Thyroid gland (tissue), 4 donors: ENCODE measurements at places on chromosomes 5 and 9.

GRCh38 chr5:2375291-2375690 lies 376.2 kb downstream of the IRX2 start:
- no peak for DNase-seq

DNA sequence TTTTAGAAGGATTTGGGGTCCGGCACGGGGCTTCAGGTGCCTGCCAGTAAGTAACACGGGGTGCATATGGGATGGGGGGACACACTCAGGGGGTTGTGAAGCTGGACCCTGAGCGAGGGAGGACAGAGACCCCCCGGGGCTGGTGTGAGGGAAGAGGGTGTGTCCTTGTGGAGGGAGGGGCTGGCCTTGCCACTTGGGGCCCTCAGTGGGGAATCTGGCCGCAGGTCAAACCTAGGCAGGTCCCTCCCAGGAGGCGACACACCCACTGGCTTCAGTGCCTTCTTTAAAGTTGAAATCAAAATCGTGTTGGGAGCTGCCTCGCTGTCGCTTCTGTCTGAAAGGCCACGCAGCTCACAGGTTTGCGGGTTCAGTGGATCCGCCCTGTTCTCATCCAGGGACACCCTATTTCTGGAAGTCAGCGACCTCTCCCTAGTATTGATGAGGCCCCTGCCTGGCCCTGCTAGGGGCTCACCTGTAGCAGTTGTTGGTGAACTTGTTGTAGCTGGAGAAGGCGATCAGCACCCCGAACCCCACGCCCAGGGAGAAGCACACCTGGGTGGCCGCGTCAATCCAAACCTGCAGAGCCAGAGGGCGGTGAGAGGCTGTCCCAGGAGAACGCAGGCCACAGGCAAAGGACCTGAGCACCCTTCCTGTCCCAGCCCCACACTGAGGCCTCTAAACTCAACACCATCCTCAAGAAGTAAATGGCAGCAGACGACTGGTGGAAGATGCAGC lies 29.4 kb downstream of the SLC6A3 start:
- DNase-seq = no peak

DNA sequence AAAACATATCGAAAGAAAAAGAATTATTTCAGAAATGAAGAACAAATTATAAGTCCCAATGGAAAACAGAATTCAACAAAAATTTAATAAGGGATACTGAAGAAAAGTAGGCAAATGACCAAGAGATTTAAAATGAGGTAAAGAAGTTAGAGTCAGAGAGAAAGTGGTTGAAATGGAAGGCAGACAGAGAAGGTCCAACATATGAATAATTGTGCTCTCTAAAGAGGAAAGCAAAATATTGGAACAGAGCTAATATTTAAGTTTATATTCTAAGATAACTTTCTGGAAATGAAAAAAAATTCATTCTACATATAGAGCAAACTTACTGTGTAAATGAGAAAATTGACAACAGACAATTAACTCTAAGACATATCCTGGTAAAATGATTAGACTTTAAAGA lies 94.1 kb downstream of the PTCH1 start:
- DNase-seq = no peak

GRCh38 chr9:75713335-75713734 lies 177.1 kb upstream of the PCSK5 start:
- DNase-seq = no peak

GRCh38 chr9:103721056-103721455 lies 373.1 kb upstream of the SMC2 start:
- DNase-seq = no peak

DNA sequence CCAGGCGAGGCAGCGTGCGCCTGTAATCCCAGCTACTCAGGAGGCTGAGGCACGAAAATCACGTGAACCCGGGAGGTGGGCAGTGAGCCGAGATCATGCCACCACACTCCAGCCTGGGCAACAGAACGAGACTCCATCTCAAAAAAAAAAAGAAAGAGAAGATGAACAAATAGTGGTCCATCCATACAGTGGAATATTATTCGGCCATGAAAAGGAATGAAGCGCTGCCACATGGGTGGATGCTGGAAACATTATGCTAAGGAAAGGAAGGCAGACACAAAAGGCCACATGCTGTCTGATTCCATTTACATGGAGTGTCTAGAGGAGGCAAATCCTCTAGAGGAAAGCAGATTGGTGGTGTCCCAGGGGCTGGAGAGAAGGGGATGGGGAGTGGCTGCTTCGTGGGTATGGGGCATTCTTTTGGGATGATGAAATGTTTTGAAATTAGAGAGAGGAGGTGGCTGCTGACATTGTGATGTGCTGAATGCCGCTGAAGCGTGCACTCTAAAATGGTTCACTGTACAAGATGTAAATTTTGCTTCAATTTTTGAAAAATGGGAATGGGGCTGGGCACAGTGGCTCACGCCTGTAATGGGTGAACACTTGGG lies 17.0 kb downstream of the PLPP7 start:
- no peak for DNase-seq

DNA sequence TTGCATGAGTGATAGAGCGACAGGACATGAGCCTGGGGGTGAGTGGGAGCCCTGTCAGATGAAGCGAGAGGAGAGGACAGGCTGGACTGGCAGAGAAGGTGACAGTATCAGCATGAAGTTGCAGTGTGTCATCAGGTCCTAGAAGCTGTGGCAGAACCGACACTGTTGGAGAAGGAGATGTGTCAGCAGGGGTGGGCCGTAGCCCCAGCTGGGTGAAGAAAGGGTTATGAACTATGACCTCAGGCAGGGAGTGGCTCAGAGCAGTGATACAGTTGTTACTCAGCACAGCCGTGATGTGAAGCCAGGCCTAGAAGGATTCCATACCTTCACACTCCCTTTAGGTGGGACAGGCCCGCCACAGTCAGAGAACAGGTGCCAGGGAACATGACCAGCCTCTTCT lies 7.6 kb downstream of the PCYOX1L start:
- DNase-seq = no peak

DNA sequence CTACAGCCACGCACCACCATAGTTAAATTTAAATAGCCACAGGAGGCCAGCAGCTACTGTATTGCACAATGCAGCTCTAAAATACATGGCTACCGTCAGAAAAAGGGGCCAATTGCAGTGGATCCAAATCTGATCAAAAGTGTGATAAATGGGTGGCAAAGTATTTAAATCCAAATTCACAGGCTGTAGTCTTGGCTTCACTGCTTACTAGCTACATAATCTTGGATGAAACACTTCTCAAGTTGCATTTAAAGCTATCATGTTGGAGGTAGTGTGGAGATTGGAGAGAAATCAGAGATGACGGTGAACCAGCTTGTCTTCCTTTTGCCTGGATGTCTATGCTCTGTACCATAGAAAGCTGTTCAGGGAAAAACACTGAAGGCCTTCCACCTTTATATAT lies 24.0 kb upstream of the SLC44A1 start:
- no peak for DNase-seq

GRCh38 chr5:168908207-168908606 lies 329.0 kb upstream of the PANK3 start:
- no peak for DNase-seq

- no peak for DNase-seq
Observed at GRCh38 chr5:12284604-12285003, 380.4 kb upstream of the CTNND2 start.

DNA sequence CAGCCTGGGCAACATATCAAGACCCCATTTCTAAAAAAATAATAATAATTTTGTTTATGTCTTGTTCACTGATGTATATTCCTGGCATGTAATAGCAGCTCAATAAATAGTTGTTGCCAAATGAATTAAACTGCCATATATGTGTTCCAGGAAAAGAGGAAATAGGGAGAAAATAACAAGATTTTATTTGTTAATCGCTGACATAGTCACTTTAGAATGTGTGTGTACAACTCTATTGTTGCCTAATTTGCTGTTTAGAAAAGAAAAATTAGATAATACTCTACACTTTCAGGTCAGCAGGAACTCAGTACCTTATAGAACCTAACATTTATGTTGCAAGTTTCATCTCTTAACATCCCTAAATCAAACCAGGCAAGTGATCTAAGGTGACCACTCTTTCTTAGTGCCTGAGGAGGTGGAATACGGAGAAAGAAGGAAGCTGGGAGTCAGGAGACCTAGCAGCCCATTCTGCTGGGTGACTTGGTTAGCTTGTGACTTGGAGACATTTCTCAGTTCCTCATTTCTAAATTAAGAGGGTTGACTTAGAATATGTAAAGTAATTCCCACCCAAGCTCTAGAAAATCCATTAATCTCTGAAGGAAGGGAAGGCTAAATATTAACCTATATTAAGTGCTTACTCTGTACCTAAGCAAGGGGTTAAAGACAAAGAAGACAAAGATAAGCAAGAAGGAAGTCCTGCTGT lies 110.3 kb upstream of the IQGAP2 start:
- no peak for DNase-seq

DNA sequence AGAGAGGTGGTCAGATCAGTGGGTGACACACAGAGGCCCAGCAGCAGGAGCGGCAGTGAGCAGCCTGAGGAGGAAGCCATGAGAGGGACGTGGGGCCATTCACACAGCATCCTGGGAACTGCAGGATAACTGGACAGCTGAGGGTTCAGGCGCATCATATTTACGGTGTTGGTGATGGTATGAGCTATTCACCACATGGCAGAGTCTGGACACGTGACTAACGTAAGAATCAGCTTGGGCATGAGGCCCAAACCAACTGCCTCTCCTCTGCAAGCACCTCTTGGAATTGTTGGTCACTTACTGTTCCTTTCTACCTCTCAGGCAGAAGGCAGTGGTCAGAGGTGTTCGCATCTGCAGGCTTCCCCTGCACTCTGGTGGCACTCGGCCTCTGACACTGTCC lies 141.1 kb downstream of the ENTREP1 start:
- DNase-seq = no peak

GRCh38 chr9:7338586-7339281 lies 460.8 kb downstream of the DMAC1 start:
- no peak for DNase-seq

DNA sequence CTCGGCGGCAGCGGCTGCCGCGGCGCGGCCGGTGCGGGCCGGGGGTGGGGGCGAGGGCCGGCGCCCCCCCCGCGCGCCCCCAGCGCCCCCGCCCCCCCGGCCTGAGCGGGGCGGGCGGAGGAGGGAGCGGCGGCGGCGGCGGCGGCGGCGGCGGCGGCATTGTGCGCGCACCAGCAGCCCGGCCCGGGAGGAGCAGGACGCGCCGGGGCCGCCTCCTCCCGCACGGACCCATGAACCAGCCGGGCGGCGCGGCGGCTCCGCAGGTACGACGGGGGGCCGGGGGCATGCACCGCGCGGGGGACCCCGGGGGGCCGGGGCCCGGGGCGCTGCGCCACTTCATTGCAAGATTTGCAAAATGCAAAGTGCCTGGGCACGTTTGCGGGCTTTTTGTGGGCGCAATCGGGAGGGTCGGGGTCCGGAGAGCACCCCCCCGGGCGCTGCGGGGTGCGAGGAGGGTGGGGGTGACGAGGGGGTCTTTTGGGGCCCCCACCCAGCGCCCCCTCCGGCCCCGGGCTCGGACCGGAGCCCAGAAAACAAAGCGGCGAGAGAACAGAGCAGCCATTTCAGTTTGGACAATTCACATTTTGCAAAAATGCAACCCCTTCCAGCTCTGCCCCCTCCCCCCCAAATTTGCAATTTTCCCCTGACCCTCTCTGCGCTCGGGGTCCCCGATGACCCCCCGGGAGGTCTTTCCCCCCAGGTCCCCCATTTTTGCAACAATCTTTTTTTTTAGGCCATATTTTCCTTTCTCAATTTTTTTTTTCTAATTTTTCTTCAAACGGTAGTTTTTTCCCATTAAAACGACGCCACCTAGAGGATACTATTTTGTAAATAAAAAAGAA lies at the start of gene ZNF618:
TSS of gene ZNF618 (plus strand) at position 159 of the 842 bp plus-strand sequence. CDS start at position 231, 72 bp downstream.
- peak; percentile 37 for DNase-seq

GRCh38 chr9:97970165-97970564 lies 13.0 kb upstream of the ANP32B start:
- no peak for DNase-seq

GRCh38 chr9:109775516-109775915 lies 4.5 kb upstream of the PALM2AKAP2 start:
- no peak for DNase-seq

DNA sequence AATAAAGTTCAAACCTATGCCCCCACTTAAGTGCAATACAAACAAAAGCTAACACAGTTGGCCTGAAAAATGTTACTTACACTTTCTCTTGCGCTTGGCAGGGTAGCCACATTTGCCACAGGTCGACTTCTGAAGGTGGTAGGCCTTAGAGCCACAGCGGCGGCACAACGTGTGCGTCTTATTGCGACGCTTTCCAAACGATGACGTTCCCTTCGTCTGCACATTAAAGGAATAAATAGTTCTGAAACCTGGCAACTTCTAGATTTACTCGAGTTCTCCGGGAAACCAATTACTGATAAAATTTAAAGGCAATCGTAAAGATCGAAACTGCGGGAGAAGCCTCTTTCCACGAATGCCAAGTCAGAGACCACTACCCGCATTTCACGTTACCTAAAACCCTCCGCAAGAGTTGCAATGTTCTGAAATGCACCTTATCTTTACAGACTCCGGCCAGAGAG lies 602 bp downstream of the RPL37 start:
- DNase-seq = peak; percentile 25

DNA sequence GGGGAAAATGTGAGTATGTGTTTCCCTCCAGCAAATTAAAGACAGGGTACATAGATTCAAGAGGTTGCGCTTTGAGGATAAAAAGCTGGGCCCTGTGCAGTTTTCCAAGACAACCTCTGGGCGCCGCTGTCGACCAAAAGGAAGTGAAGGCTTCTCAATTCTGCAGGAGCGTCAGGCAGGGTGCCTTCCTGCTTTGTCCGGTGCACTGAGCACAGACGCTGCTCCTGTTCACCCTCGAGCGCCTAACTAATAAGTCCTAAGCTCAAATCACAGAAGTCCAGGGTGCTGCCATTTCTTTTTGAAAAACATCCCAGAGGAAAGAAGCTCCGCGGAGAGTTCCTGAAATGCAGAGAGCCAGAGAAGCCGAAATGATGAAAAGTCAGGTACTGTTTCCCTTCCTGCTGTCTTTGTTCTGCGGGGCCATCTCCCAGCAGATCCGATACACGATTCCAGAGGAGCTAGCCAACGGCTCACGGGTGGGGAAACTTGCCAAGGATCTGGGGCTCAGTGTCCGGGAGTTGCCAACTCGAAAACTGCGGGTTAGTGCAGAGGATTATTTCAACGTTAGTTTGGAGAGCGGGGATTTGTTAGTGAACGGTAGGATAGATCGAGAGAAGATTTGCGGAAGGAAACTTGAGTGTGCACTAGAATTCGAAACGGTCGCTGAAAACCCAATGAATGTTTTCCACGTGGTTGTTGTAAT lies at the start of gene PCDHGB1:
TSS of gene PCDHGB1 (plus strand) at position 183 of the 703 bp plus-strand sequence. CDS start at position 345, 162 bp downstream.
- DNase-seq = peak; percentile 65

- DNase-seq = no peak
Observed at GRCh38 chr5:132781029-132781428, 4.0 kb upstream of the SEPTIN8 start.

DNA sequence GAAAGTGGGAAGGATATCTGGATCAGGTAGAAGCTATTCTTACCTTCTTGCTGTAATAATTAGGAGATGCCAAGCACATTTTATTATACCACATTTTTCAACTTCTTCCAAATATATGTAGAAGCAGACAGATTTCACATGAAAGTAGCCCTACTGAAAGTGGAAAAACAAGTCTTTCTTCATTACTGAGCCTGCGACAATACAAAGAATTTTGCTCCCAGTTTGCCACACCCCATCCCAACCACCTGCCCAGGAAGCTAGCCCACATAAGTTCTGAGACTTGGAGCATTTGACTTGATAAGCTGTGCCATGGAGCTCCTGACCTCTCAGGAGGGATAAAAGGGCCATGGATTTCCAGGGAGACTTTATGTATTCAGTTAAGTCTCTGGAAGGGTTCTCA lies 249.1 kb upstream of the ADCY2 start:
- DNase-seq = no peak
